Thoracic aorta (tissue), 2 donors: ENCODE measurements at places on chromosomes 3 and 15. TPM values are rescaled to one million over a fixed set of nuclear protein-coding genes. Genes with fewer than 3 reads are reported as not detected.

The CHSY1 gene
- 35.7 TPM for total RNA-seq

The ARNT2 gene
- 5.8 TPM for total RNA-seq

The ECE2 gene
- not detected for total RNA-seq

The ZMYND10 gene
- total RNA-seq = not detected

The PPM1L gene
- total RNA-seq = 25.3 TPM

The LRRIQ4 gene
- total RNA-seq = not detected

The OXTR gene
- total RNA-seq = 55.1 TPM

The LRRC3B gene
- not detected for total RNA-seq

The SNTN gene
- not detected for total RNA-seq

The PLEKHO2 gene
- 53.8 TPM for total RNA-seq

The FAM81A gene
- total RNA-seq = 0.71 TPM

The SLCO3A1 gene
- 39.1 TPM for total RNA-seq

The PLSCR5 gene
- total RNA-seq = not detected

The BBX gene
- total RNA-seq = 74.5 TPM

The MASP1 gene
- 1.9 TPM for total RNA-seq

DNA sequence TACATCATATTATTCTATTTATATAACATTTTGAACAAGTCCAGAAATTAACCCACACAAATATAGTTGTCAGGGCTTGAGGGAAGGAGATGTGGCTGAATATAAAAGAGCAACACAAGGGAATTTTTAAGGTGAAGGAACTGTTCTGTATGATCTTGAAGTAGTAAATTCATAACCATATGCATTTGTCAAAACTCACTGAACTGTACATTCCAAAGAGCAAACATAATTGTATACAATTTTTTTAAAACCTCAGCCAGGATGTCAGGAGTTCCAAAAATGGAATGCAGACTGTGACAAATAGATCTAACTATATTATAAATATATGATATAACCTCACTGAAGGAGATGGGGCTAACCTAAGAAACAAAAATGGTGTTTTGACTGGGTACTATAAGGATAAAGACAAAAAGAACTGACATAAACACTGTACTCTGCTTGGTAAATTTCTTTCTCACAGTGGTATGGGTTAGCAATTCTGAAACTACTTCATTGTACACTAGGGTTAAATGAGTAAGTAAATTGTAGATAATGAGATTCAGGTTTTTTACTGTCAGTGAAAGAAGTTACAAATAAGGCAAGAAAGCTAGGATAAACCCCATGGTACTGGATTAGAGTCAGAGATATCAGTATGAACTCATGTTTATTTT, 14.4 kb downstream of the GOLGB1 start:
- no peak overlapping the region for H3K4me3 ChIP-seq
- no peaks in the 10 kb centered on the region for H3K36me3 ChIP-seq
- H3K27ac ChIP-seq = no peak overlapping the region
- no peaks in the 10 kb centered on the region for H3K27me3 ChIP-seq
- H3K4me1 ChIP-seq = peaks cover 3% of the 10 kb centered on the region
- DNase-seq = no peak

- H3K27me3 ChIP-seq = no peaks in the 10 kb centered on the region
- peaks cover 15% of the 10 kb centered on the region for H3K4me1 ChIP-seq
- no peak overlapping the region for H3K27ac ChIP-seq
- H3K4me3 ChIP-seq = peak overlapping the region; percentile 46
- no peak for DNase-seq
Measured at GRCh38 chr15:45732662-45733061, 97.8 kb downstream of the SQOR start.

DNA sequence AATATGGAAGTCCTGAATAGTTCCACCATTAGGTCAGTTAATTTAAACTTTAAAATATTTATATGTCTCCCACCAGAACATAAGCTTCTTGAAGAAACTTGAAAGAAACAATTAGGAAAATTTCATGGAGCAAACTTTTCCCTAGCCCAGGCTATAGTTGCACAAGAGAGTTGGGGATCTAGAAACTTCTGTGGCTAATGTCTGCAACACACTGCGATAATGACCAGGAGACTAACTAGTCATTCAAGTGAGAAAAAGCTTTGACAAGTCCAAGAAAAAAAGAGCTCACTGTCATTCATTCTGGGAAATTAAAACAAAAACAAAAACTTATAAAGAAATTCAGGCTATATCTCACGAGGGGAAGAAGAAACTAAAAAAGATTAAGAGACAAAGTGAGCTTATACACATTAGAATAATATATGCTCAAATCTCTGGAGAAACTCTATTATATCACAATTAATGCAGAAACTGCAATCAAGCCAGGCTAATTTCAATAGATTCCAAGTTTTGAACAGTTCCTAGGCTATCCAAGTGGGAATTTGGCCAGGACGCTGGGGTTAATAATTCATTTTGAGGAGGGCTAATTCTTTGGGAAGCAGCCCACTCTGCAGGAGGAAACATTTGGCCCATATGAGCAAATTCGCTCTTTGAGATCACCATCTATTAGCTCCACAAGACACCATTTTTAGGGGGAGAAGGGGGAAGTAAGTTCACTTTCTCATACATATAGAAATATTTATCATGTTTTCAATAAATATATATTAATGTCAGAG, 134.6 kb downstream of the MEIS2 start:
- no peak overlapping the region for H3K27ac ChIP-seq
- H3K27me3 ChIP-seq = no peaks in the 10 kb centered on the region
- H3K4me3 ChIP-seq = no peak overlapping the region

GRCh38 chr3:143657391-143657790, 190.9 kb downstream of the SLC9A9 start:
- no peaks in the 10 kb centered on the region for H3K4me1 ChIP-seq
- H3K36me3 ChIP-seq = no peaks in the 10 kb centered on the region
- H3K27ac ChIP-seq = no peak overlapping the region
- H3K27me3 ChIP-seq = no peaks in the 10 kb centered on the region
- H3K4me3 ChIP-seq = no peak overlapping the region
- DNase-seq = no peak

- no peaks in the 10 kb centered on the region for H3K36me3 ChIP-seq
- DNase-seq = no peak
- H3K4me3 ChIP-seq = peak overlapping the region; percentile 53
Measured at GRCh38 chr15:66369773-66370651, 13.5 kb upstream of the TIPIN start.

DNA sequence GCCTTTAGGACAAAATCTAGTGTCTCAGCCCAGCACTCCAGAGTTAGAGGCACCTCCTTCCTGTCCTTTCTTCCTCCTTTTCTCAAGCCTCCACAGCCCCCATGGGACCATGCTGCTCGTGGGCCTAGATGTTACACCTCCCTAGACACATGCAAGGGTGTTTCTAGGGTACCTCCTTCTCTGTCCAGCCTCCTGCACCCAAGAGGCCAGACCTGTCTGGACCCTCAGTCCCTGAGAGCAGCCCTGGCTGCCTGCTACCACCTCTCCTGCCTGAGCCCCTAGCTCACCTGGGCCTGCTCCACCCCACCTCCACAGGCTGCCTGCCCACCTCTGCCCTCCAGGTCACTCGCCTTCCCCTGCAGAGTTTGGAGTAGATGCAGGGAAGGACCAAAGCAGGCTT, 5.2 kb downstream of the LOXL1 start:
- no peak for DNase-seq
- H3K4me3 ChIP-seq = no peak overlapping the region
- H3K36me3 ChIP-seq = no peaks in the 10 kb centered on the region
- no peaks in the 10 kb centered on the region for H3K27me3 ChIP-seq
- peak overlapping the region; percentile 97 for H3K27ac ChIP-seq
- peaks cover 71% of the 10 kb centered on the region for H3K4me1 ChIP-seq

DNA sequence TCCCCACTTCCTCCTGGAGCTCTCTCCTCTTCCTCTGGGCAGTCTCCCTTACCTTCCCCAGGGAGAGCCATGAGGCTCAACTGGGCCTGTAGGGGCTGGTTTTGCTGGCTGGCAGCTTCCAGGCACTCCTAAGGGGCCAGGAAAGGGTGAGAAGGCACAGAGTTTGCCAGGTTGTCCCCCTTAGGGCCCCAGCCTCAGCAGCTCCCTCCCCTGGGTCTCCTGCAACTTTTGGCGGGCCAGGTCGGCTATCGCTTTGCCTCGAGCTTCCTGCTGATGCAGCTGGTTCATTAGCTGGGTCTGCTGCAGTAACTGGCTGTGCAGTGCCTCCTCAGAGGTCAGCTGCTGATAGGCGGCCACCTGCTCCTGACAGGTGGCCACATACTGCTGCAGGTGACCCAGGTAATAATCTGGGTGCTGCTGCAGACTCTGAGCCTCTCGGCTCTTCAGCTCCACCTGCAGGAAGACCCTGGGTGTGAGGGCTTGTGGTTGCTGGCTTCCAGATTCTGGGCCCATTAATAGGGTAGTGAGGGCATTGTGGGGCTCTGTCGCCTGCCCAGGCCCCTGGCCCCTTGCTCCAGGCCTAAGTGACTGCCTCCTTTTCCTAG, 29.7 kb upstream of the OR4F6 start:
- H3K4me3 ChIP-seq = no peak overlapping the region
- H3K27ac ChIP-seq = no peak overlapping the region

DNA sequence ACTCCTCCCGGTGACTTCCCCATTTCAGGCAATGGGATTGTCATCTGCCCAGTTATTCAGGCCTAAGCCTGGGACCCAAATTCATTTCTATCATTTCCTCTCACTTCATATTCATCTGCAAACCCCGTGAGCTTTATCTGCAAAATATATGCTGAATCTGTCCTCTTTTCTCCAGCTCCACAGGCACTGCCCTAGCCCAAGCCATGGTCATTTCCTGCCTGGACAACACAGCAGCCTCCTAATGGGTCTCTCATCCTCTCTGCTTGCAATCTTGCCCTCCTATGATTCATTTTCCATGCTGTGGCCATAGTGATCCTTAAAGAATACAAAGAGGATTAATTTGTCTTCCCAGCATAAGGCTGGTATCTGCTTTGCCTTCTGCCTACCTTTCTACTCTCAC, 6.1 kb downstream of the RBP2 start:
- H3K27me3 ChIP-seq = no peaks in the 10 kb centered on the region
- no peaks in the 10 kb centered on the region for H3K36me3 ChIP-seq
- DNase-seq = no peak
- H3K27ac ChIP-seq = no peak overlapping the region
- H3K4me1 ChIP-seq = no peaks in the 10 kb centered on the region

- H3K4me1 ChIP-seq = no peaks in the 10 kb centered on the region
- H3K36me3 ChIP-seq = peaks cover 4% of the 10 kb centered on the region
- H3K27me3 ChIP-seq = no peaks in the 10 kb centered on the region
- no peak overlapping the region for H3K4me3 ChIP-seq
- H3K27ac ChIP-seq = no peak overlapping the region
- no peak for DNase-seq
Measured at GRCh38 chr3:197787412-197787811, 3.6 kb upstream of the LRCH3 start.

GRCh38 chr3:190690246-190690645, 172.2 kb downstream of the GMNC start:
- no peaks in the 10 kb centered on the region for H3K36me3 ChIP-seq
- no peaks in the 10 kb centered on the region for H3K27me3 ChIP-seq
- H3K4me1 ChIP-seq = no peaks in the 10 kb centered on the region
- H3K4me3 ChIP-seq = no peak overlapping the region
- no peak overlapping the region for H3K27ac ChIP-seq

GRCh38 chr3:52092271-52092660, 35.9 kb upstream of the DUSP7 start:
- no peak for DNase-seq
- no peaks in the 10 kb centered on the region for H3K27me3 ChIP-seq
- peaks cover 58% of the 10 kb centered on the region for H3K4me1 ChIP-seq
- H3K27ac ChIP-seq = peak overlapping the region; percentile 93
- no peaks in the 10 kb centered on the region for H3K36me3 ChIP-seq

GRCh38 chr3:182118066-182118465, 406.3 kb downstream of the SOX2 start:
- DNase-seq = no peak
- H3K36me3 ChIP-seq = no peaks in the 10 kb centered on the region
- no peaks in the 10 kb centered on the region for H3K4me1 ChIP-seq

DNA sequence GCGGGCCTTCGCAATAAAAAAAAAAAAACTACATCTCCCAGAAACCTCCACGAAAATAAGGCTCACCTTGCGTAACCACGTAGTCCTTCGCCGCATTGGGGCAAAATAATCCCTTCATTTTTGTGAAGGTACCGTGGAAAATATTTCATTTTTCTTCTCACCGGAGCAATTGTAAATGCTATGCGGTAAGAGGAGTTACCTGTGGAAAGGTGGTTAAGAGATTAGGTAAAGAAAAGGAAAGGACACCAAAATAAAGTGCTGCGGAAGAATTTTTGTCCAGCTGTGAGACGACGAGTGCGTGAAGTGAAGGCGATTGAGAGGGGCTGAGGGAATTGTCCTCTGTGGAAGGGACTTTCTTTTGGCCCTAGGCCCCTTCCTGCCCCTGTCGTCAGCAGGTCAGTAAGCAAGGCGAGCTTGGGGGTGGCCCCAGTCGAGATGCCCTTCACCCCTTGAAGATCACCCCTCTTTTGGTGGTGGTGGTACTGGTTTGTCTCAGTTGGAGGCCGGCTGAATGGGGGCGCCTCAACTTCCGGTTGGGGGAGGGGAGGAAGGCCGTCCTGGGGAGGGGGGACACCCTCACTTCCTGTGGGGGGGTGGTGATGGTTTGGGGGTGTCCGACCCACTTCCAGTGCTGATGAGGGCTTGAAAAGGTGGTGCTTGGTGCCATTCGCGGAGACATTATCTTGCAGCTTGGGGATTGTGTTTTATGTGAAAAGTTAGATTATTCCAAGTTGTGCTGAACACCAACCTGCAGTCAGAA, at the start of gene HMG20A:
Gene HMG20A (plus strand): TSS at position 279 of the 760 bp plus-strand sequence. CDS start 37,520 bp downstream, outside the sequence.
- H3K27ac ChIP-seq = peak within 1 kb of the TSS; percentile 93
- H3K36me3 ChIP-seq = no peaks in the 10 kb centered on the region
- peaks cover 57% of the 10 kb centered on the region for H3K4me1 ChIP-seq
- DNase-seq = no peak
- no peaks in the 10 kb centered on the region for H3K27me3 ChIP-seq
- H3K4me3 ChIP-seq = peak within 1 kb of the TSS; percentile 94

GRCh38 chr15:101264911-101265641, 12.2 kb downstream of the SELENOS start:
- peaks cover 12% of the 10 kb centered on the region for H3K4me1 ChIP-seq
- H3K27ac ChIP-seq = peak overlapping the region; percentile 89
- no peak overlapping the region for H3K4me3 ChIP-seq

DNA sequence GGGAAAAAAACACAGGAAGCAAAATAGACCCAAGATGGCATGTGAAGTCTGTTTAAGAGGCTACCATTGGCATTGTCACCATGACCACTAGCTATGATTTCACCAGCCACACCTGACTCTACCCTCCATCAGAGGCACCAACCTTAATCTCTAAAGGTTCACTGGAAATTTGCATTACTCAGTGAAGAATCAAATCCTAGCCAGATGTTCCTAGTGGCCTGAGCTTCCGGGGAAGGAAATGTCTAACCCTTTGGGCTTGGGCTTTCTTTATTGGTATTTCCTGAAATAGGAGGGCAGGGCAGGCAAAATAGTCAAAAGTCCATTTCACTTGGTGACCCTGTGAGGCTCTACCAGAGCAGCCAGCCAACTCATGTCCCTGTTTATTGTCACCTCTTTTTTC, 110.9 kb upstream of the PHLDB2 start:
- DNase-seq = no peak
- peaks cover 8% of the 10 kb centered on the region for H3K4me1 ChIP-seq
- no peak overlapping the region for H3K27ac ChIP-seq
- no peak overlapping the region for H3K4me3 ChIP-seq
- H3K36me3 ChIP-seq = no peaks in the 10 kb centered on the region

DNA sequence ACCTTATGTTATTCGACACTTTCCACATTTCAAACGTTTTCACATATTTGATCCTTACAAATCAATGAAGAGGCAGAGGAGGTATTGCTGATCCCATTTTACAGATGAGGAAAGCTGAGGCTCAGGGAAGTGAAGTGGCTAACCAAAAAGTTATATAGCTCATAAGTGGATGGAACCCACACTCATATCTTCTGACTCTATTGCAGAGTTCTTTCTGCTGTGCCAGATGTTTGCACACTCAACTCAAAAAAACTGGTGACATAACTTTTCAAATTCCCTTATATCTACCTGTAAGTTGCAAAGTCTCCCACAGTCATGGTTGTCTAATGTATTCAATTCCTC, 84.0 kb upstream of the SETMAR start:
- H3K4me1 ChIP-seq = no peaks in the 10 kb centered on the region
- H3K27ac ChIP-seq = no peak overlapping the region
- no peak overlapping the region for H3K4me3 ChIP-seq
- no peaks in the 10 kb centered on the region for H3K36me3 ChIP-seq
- no peaks in the 10 kb centered on the region for H3K27me3 ChIP-seq
